Kidney glomerular epithelial cell (primary cell): ENCODE measurements at places on chromosomes 1 and 21.

DNA sequence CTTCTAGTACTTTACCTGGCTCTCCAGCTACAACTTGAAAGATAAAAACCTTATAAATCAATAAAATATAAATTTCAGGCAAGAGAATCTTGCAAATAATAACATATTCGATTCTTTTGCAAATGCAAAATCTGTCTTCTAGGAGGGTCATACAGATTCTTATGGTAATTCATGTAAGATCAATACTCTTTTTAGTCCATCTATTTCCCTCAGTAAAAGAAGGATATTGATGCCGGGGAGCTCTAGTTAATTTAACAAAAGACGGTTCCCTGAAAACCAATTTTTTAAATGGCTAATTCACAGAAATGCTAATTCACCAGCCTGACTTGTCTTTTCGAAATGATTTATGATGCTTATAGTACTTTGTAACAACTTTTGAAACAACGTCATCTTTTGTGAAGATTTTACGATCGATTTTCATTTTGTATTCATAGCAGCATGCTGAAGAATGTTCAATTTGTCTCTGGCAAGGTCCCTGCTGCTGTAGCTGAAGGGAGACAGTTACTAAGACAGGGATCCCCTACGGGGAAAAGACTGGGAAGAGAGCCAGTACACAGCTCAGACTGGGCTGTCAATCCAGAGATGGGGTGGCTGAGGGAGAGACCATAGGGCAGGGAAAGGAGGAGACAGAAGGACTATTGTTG is 90.6 kb upstream of the SPAG17 start:
- DNase-seq: no peak

GRCh38 chr21:42193131-42193671 is 25.7 kb upstream of the ABCG1 start:
- DNase-seq: no peak

GRCh38 chr1:158180741-158181576 is at the start of gene CD1D:
TSS of gene CD1D (plus strand) at chr1:158180895. CDS start at chr1:158181102, 207 bp downstream.
- DNase-seq: peak; percentile 58

DNA sequence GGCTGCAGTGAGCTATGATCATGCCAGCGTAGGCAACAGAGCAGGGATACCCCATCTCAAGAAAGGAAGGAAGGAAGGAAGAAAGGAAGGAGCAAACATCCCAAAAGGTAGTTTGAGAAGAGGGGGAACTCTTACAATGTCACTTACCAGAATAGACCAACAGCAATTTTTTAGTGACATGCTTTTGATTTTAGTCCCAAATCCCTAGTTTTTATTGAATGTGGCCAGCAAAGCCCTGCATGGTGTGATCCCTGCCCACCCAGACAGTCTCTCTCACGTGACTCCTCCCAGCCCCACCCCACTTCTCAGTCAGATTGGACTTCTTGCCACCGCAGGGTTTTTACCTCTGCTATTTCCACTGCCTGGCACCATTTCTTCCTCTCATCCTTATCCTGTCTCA is 39.8 kb upstream of the HNRNPU start:
- no peak for DNase-seq

DNA sequence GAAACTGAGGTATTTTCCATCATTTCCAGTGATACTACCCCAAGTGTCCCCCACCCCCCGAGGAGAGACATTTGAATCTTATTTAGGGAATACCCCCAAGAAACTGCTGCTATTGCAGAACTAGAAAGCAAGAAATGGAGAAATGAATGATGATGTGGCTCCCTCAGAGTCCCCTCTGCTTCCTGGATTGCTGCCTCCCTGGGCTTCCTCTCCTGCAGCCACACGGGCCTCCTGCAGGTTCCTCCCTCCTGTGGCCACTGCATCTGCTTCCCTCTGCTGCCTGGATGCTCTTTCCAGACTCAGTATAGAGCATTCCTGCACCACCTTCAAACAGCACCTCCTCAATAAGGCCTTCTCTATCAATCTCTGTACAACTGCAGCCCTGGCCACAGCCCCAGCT is 69.3 kb downstream of the SLC25A24 start:
- no peak for DNase-seq

- no peak for DNase-seq
Observed at GRCh38 chr1:102640312-102640711, 468.0 kb downstream of the COL11A1 start.

DNA sequence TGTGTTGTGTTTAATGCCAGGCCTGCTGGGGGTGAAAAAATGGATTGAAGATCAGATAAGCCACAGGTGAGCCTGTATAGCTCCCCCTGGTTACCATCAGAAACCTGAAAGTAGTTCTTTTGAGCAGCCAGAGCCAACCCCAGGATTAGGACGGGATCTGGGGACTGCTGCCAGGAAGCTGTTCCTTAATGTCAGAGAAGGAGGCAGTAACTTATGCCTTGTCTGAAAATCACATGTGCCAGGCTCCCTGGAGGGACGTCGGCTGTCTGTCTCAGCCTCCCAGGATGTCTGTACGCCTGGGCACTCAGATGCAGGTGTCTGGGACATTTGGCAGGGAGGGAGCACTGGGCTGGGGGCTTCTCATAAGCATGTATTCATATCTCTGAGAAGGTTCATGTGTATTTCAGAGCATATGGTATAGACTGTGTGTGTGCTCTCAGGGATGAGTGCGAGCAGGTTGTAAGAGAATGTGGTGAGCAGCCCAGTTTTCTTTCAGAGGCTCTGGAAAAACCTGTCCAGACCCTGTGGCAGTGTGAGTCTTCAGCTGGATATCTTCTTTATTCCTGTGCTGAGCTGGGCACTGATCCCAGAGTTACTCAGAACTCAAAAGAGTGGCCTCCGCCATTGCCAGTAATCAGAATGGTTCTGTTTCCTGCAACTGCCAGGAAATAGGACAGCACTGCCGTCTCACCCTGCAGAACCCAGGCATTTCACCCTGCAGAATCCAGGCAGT is 2.8 kb downstream of the FAM43B start:
- DNase-seq: no peak

GRCh38 chr1:185112356-185112755 is 44.4 kb downstream of the TRMT1L start:
- DNase-seq: no peak

GRCh38 chr1:156497743-156498431 is 2.7 kb downstream of the MEF2D start:
- no peak for DNase-seq

DNA sequence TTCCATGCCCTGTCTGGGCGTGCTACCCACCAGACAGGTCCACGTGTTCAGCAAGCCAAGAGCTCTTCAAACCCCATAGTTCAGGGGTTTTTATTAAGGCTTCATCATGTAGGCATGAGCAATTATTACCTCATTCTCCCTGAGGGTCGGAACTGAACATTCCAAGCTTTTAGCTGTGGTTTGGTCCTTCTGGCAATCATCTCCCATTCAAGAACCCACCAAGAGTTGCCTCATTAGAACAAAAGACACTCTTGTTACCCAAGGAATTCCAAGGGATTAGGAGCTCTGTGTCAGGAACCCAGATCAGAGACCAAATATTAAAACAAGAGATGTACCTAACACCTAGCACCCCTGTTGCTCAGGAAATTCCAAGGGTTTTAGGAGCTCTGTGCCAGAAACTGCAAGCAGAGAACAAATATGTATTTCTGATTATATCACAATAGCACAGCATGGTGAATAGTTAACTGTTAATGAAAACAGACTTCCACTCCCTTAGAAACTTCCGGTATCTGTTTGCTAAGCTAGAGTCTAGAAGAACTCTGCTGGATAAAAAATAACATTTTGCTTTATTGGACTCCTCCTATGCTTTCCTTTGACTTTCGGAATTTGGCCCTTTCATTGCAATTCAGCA is 201.2 kb upstream of the L1TD1 start:
- DNase-seq: no peak

DNA sequence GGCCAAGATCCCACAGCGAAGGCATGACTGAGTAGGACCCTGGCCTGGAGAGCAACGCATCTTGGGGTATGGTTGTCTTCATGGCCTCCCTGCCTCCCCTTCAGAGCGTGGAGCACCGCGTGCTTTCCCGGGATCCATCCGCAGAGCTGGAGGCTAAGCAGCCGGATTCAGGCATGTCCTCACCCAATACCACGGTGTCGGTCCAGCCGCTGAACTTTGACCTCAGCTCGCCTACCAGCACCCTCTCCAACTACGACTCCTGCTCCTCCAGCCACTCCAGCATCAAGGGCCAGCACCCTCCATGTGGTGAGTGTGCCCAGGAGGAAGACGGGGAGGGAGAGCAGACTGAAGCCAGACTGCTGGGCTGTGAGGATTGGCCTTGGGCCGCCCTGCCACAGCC is 19.8 kb downstream of the ESPN start:
- DNase-seq: no peak

GRCh38 chr1:81183051-81183450 is 617.7 kb upstream of the ADGRL2 start:
- no peak for DNase-seq

GRCh38 chr1:184114818-184115398 is 63.4 kb downstream of the TSEN15 start:
- DNase-seq: peak; percentile 18

GRCh38 chr1:206579747-206580437 is 32.4 kb downstream of the EIF2D start:
- no peak for DNase-seq

- no peak for DNase-seq
Observed at GRCh38 chr1:231423648-231424047, 1.6 kb upstream of the EGLN1 start.

DNA sequence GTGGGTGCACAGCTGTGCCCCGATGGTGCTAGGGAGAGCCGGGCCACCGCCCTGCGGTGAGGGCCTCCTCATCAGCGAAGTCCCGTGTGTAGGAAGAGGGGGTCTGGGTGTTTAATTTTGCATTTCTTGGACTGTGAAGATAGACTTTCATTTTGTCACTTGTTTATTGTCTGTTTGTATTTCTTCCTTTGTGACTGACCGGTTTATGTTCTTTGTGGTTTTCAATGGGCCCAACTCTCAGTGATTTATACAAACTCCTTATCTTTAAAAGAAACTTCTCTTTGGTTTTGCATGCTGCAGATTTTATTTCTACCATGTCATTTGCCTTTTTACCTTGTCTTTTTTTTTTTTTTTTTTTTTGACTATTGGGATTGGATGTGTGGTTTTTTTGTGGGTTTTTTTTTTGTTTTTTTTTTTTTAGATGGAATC is 65.1 kb downstream of the COL18A1 start:
- DNase-seq: no peak
